Small intestine (tissue), 16 donors: ENCODE measurements at places on chromosomes 5 and 9. TPM values are rescaled to one million over a fixed set of nuclear protein-coding genes. Genes with fewer than 3 reads are reported as not detected.

CDH9 gene
- polyA plus RNA-seq: 0.39 TPM

IRX1 gene
- polyA plus RNA-seq: not detected

PCDH1 gene
- polyA plus RNA-seq: 43.9 TPM

CCNO gene
- 0.49 TPM for polyA plus RNA-seq

RNF183 gene
- 1.7 TPM for polyA plus RNA-seq

ANKRD18A gene
- polyA plus RNA-seq: 0.27 TPM

OR1J2 gene
- polyA plus RNA-seq: not detected

TRIM7 gene
- 0.89 TPM for polyA plus RNA-seq

RANBP6 gene
- polyA plus RNA-seq: 18.7 TPM

LURAP1L gene
- 4.2 TPM for polyA plus RNA-seq

RRAGA gene
- 57.2 TPM for polyA plus RNA-seq

PCDHB13 gene
- polyA plus RNA-seq: not detected

PTGES gene
- 6.1 TPM for polyA plus RNA-seq

SLC6A3 gene
- polyA plus RNA-seq: 0.30 TPM

CDC20B gene
- not detected for polyA plus RNA-seq

PLAA gene
- 10.1 TPM for polyA plus RNA-seq

TPRN gene
- polyA plus RNA-seq: 34.1 TPM

GRIN3A gene
- polyA plus RNA-seq: 0.36 TPM

SLC6A7 gene
- 1.8 TPM for polyA plus RNA-seq

RAB14 gene
- 41.8 TPM for polyA plus RNA-seq

ENDOG gene
- 12.8 TPM for polyA plus RNA-seq

WWC1 gene
- polyA plus RNA-seq: 22.8 TPM

CTXN3 gene
- not detected for polyA plus RNA-seq

CCL21 gene
- 24.6 TPM for polyA plus RNA-seq

ANKRD34B gene
- not detected for polyA plus RNA-seq

LCN6 gene
- not detected for polyA plus RNA-seq

CD74 gene
- polyA plus RNA-seq: 288 TPM

LTC4S gene
- not detected for polyA plus RNA-seq

SLC46A2 gene
- polyA plus RNA-seq: 0.03 TPM

NTNG2 gene
- polyA plus RNA-seq: 0.67 TPM

C9orf152 gene
- polyA plus RNA-seq: 9.7 TPM

RASGRF2 gene
- polyA plus RNA-seq: 2.4 TPM

ANXA2R gene
- 4.1 TPM for polyA plus RNA-seq

LCP2 gene
- 6.4 TPM for polyA plus RNA-seq

FGF18 gene
- polyA plus RNA-seq: 0.25 TPM

TLX3 gene
- not detected for polyA plus RNA-seq

IFNA2 gene
- not detected for polyA plus RNA-seq

POU5F2 gene
- polyA plus RNA-seq: 0.03 TPM

DNAJC25 gene
- polyA plus RNA-seq: 8.7 TPM

DRD1 gene
- 0.22 TPM for polyA plus RNA-seq

ARAP3 gene
- polyA plus RNA-seq: 7.7 TPM

TAF11L5 gene
- polyA plus RNA-seq: not detected

BRINP1 gene
- polyA plus RNA-seq: 0.19 TPM

TMEFF1 gene
- polyA plus RNA-seq: not detected

PDE8B gene
- 0.22 TPM for polyA plus RNA-seq

SEMA6A gene
- 13.5 TPM for polyA plus RNA-seq

PRR16 gene
- not detected for polyA plus RNA-seq

ARRDC1 gene
- polyA plus RNA-seq: 68.1 TPM

SH3GL2 gene
- polyA plus RNA-seq: not detected

PALM2AKAP2 gene
- not detected for polyA plus RNA-seq

DOCK2 gene
- 1.3 TPM for polyA plus RNA-seq

PCDHGA5 gene
- polyA plus RNA-seq: not detected

PHF24 gene
- 0.15 TPM for polyA plus RNA-seq
